ENCODE measurements at places on chromosomes 2 and 18.

DNA sequence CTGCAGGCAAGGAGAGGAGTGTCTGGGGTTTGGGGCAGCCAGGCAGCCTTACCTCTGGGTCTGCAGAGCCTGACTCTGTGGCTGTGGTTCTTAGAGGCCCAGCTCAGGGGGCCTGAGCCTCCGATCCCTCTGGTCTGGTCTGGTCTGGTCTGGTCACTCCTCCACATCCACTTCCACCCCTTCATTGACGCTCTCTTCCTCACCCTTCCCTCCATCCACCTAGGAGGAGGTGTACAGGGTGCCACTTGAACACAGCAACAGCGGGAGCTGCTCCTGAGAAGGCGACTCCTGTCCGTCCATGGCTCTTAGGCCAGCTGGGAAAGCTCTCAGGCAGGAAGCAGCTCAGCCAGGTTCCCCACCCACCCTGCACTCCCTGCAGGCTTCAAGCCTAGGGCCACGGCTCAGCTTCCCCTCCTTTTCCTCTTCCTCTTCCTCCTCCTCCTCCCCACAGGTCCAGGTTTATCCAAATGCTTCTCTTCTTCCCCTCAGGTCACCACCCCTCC lies 16.9 kb downstream of the GPR55 start:
- peak; percentile 31 for DNase-seq

DNA sequence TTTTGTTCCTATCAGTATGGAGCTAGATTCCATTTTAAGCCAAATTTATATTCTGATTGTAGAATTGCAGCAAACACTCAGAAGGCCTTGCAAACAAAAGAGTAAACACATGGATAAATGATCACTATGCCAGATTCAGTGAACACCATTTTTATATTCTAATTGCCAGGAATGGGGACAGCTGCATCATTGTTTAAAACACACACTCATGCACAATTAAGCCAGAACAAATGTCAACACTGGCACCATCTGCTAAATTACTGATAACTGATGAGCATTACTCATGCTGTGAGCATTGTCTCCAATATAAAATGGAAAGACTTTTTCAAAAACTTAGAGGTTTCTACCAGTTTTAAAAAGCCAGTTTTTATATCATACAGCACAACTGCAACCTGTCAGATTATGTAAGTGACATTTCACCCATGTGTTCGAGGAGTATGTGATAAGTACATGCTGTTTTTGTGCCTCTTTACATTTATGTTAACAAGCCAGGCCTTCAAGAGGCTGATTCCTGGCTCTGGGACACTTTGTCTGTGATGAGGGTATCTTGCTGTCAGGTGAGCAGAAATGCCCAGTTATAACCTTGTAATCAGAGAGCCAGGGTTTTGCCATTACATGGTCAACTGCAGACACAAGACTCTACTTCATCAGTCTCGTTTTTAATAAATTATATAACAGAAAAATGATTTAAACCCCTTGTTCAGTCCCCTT lies 4.4 kb upstream of the ST8SIA5 start:
- peak; percentile 68 for DNase-seq

- DNase-seq, result no peak
These were observed 23.9 kb downstream of the IAH1 start for GRCh38 chr2:9498210-9498609.

GRCh38 chr2:189175869-189176433 lies 3.6 kb downstream of the COL5A2 start:
- DNase-seq, result no peak

- no peak for DNase-seq
These were observed 20.0 kb upstream of the LANCL1 start for GRCh38 chr2:210496512-210496911.

DNA sequence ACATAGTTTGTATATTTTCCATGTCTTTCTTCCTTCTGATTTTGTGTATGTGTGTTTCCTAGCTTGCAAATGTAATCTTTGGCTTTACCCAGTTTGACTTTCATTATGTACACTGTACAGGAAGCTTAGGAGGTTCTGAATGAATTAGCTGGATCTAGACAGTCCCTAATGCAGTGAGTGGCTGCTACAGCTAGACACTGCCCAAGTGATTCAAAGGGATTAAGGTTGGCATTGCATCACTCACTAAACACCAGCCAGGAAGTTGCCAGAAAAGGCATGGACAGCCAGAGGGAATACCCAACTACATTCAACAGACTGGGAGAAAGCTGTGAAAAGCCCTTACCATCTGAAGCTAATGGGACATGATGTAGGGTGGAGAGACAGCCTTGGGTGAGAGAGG lies 316.0 kb upstream of the MEX3C start:
- no peak for DNase-seq

GRCh38 chr2:158487419-158487818 lies 30.7 kb downstream of the PKP4 start:
- no peak for DNase-seq

DNA sequence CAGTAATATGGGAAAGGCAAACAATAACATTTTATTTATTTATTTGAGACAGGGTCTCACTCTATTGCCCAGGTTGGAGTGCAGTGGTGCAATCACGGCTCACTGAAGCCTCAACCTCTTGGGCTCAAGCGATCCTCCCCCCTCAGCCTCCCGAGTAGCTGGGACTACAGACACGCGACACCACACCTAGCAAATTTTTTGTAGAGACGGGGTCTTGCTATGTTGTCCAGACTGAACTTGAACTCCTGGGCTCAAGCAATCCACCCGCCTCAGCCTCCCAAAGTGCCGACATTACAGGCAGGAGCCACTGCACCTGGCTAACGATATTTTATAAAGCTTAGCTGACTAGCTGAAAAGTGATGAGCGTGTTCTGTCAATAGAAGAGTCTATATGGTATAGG lies 17.5 kb upstream of the PLEKHH2 start:
- DNase-seq, result no peak

GRCh38 chr2:32932825-32933755 lies 13.7 kb upstream of the LTBP1 start:
- no peak for DNase-seq

DNA sequence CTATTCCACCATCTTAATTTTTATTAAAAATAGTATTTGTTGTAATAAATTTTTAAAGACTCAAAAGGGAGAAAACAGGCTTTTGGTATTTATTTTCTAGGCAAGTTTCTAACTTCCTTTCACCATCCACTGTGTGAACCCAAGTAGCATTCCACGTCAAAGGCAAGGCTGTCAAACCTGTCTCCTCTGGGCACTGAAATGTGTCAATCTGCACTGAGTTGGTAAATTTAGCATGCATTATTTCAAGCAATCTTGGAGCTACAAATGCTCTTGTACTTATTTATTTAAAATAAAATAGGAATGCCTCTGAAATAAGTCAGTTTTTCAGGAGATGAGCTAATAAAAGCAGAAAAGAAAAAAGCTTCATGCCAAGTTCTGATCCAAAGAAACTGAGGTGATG lies 130.9 kb upstream of the CNTNAP5 start:
- no peak for DNase-seq

DNA sequence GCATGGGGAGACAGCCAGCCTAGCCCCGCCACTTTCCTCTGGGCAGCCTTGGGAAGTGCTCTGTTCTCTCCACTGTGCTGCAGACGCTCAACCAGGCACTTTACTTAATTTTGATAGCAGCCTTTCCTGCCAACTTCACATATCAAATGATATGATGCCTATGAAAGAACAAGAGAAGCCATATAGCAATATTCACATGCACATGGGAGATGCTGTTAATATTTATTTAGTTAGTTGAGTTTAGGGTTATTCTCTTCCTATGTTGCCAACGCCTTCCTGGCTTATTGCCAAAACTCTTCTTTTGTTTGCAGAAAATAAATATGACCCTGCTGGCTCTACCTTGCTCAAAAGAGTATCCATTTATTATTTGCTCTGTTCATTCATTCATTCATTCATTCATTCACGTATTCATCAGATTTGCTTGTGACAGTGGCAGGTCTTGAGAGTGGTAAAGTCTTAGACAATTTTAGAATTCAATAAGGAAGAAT lies 99.3 kb downstream of the GATA6 start:
- no peak for DNase-seq

- DNase-seq, result peak; percentile 42
These were observed 10.2 kb upstream of the CNDP1 start for GRCh38 chr18:74524097-74524496.

DNA sequence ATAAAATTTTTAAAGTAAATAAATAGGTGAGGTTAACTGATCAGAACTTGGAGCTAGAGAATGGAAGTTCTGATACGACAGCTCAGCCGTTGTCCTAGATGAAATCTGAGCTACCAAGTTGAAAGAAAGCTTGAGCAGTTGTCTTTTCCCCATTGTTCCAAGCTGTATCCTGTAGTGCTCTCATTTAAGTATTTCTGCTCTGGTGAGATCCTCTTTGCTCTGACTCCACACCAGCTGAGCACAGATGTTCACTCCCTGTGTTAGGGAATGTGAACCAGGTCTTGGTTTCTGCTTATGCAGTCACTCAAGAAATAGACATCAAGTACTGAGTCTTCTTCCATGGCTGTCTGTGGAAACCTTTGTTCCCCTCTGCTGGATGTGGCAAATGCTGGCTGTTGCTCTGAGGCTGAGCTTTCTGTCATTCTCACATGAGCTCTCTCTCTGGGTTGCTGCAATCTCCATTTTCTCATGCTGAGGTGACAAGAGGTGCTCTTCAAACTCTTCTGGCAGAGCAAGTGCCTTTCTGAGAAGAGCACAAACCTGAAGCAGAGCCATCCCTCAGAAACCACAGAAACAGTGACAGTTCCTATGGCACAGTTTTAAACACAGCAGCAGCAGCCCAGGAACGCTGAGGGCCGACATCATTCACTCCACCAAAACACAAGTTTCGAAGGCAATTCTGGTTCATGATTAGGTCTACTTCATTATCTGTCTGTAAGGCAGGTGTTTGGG lies 194.1 kb downstream of the SP3 start:
- no peak for DNase-seq

DNA sequence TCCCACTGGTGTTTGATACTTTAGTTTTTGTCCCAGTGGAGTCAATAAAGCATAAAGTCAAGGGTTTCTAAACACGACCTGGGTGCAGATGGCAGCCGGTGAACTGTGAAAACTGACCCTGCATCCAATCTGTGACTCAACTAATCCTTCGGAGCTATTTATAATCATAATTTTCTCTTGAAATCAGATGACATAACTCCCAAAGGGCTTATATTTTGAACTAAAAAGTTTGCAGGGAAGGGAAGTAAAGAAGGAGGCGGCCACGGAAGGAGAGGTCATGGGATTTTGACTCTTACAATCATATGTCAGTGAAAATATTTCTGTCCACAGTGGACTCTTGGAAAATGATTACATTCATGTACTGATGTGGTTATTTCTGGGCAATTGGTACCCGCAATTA lies 178.5 kb downstream of the PDE1A start:
- no peak for DNase-seq

- DNase-seq, result no peak
These were observed 2.3 kb downstream of the WIPF1 start for GRCh38 chr2:174595116-174595809.

- no peak for DNase-seq
These were observed 8.2 kb downstream of the TWIST2 start for GRCh38 chr2:238855891-238856580.

DNA sequence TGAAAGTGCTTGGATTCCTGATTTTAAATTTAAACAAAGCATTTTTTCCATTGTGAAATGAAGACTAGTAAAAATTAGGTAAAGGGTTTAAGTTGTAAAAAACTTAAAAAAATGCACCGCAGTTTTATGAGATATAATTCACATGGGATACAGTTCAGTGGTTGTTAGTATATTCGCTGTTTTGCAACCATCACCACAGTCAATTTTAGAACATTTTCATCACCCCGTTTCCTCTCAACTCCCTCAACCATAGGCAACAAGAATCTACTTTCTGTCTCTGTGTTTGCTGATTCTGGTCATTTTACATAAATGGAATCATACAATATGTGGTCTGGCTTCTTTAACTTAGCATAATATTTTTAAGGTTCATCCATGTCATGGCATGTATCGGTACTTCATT lies 4.0 kb downstream of the DGKD start:
- DNase-seq, result no peak

- DNase-seq, result no peak
These were observed 18.5 kb upstream of the TMEM178A start for GRCh38 chr2:39647104-39647765.

DNA sequence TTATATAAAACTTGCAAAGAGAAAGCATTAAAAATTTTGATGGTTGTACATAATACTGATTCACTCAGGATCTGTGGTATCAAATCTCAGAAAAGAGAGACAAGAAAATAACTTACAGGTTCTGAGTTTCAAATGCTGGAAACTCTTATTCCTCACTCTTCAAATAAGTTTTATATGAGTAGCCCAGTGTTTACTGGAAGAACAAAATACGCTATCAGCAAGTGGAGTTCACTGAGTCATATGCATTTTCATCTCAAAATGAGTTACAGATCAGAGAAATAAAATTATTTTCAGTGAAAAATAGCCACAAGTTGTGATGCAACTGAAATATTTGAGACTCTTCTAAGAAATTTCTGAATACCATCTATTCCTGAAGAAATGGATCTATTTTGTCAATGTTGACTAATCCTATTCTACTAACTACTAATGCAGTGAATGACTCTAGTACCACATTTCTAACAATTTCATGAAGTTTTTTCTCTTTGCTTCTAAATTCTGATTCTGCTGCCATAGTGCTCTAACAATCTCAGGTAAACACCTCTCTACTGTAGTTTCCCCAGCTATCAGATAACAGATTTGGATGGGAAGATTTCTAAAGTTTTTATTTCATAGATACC lies 391.7 kb downstream of the ZEB2 start:
- no peak for DNase-seq

DNA sequence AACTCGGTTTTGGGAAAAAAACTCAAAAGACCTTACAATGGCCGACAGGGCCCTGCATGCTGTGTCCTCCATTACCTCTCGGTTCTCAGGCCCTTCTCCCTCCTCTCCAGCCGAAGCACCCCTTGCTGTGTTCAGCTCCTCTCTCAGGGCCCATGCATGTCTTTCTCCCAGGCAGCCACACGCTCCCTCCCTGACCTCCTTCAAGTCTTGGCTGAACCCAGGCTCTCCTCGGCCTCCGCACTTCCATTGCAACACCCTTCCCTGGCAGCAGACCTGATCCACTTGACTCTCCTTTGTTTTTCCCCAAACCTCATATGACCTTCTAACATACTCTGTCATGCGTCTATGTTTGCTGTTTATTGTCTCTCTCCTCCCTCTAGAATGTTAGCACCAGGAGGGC lies 114.0 kb downstream of the CYP26B1 start:
- DNase-seq, result no peak

DNA sequence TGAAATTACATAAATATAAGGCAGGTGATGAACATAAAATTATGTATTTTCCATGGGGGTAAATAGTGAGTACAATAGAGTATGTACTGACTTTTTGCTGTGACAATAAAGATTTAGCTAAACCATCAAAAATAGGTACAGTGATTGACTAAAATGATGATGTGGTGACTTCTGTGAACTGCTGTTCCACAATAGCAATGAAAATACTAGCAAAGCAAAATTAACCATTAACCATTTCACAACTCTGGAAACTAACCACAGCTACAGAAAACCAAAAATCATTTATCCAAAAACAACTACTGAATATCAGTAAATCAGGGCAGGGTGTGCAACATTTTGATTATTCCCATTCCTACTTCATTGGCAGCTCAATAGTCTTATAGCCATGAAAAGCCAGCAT lies 161.4 kb upstream of the GYPC start:
- no peak for DNase-seq
